ENCODE measurements at places on chromosomes 1 and 21.

- no peak for DNase-seq
Observed at GRCh38 chr1:22778862-22779520, 68.4 kb downstream of the EPHB2 start.

DNA sequence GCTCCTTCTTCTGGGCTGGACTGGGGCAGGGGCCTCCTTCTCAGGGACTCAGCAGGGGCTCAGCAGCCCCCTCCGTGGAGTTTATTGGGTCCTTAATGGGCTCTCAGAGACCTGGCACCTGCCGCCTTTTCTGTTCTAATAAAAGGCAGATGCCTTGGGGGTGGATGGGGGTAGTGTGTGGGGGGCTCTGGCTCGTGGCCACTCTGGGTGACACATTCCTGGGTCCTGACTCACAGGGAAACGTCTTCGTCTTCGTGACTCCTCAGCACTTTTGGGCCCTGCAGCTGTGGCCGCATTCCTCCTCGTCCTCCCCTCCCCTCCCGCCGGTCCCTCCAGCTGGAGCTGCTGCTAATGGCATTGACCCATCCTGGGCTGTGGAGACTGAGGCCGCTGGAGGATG, 107.8 kb upstream of the WNT4 start:
- DNase-seq, result no peak

GRCh38 chr1:226401355-226402303, 6.3 kb downstream of the PARP1 start:
- no peak for DNase-seq

DNA sequence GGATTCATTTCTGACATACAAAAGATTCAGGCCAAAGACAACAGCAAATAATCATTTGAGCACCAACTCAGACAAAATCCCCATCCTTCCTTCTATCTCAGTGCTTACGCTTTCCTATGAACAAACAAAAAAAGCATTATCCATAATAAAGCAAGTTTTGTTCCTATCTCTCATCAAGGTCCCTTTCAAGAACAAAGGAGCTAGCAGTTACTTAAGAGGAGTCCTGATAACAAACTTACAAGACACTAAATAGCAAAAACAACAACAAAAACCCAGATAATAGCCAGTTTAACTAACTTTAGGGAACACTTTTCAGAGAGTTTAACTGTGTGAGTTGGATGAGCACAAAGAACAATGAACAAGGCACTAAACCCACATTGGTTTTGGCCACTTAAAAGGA, 10.5 kb downstream of the EVI5 start:
- no peak for DNase-seq

DNA sequence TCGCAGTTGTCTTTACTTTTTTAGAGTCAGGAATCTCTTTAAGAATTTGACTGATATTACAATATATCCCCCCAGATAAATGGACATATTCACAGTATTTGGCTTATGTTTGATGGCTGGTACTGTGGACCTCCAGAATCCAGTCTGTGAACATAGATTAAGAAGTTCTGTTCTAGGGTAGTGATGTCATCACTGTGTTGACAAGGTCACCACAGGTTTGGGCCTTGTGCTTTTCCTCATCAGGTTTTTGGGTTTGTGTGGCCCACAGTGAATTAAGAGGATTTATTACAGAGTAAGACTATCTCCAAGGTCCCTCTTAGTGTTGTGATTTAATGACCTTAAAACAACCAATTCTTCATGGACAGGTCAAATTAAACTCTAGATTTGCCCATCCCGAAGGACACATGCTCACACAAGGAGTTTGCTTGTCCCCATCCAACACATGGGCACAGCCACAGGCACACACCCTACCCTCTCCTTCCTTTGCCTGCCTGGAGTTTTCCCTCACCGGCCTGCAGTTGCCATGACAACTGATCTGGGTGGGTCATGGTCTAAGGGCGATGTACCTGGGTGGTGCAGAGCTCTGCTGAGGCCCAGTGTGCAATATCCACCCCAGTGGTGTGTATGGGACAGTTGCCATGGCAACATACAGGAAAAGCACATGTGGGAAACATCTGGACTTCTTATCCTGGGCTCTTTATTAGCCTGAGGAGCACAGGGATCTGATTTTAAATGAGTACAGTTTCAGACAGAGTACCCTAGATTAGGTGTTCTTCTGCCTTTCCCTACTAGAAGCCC, 98.6 kb downstream of the NAV1 start:
- no peak for DNase-seq

DNA sequence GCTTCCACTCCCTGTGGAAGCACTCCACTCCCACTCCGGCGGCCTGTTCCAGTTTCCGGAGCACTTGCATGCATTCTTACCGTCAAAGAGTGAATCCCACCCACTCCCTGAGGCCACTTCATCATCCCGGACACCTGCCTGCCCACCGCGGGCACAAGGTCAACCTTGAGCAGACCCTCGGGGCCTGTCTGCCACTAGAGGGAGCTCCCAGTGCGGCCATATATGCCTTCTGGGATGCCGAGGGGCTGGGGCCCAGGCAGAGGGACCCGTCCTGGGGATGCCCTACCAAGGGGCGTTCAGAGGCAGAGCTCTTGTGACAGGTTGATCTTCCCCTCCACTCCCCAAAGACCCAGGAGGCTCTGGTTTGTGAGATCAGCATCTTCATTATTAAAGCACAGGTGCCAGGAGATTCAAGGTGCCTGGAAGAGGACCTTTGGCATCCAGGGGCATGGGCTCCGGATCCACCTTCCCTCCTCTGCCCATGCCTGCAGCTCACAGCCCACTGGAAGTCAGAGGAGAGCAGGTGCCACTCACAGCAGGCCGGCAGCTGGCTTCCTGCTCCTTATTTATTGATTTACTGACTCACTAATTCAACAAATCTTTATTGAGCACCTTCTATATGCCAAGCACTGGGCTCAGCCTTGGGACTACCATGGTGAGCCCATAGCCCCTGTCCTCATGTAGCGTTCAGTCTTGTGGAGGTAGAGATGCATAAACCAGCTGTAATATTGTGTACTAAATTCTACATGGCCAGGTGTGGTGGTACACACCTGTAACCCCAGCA, 47.3 kb downstream of the UBIAD1 start:
- DNase-seq, result no peak

GRCh38 chr1:27284425-27285273, 37.3 kb upstream of the TMEM222 start:
- peak; percentile 91 for DNase-seq

DNA sequence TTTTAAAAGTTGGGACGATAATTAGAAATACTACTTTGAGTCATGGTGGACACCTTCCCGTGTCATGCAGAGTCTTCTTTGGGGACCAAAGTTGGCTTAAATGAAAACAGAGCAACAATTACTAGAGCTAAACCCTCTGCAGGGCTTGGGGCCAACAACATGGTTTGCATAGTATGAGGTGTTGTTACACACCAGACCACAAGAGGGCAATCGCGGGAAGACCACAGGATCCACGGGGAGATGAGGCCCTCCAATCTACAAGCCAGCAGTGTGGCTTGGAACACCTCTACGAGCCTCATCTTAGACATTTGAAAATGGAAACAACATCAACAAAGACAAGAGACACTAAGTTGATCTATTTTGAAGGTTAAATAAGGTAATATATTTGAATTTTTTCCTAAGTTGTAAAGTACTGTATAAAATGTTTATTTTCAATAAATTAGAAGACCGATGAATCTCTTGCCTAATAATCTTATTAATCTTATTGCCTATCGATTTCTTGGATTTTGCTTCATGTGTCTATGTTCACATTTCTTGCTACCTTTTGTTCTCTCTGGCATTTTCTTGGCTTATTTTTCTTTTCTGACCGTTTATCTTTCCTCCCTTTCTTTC, 8.2 kb upstream of the SMCP start:
- peak; percentile 75 for DNase-seq

DNA sequence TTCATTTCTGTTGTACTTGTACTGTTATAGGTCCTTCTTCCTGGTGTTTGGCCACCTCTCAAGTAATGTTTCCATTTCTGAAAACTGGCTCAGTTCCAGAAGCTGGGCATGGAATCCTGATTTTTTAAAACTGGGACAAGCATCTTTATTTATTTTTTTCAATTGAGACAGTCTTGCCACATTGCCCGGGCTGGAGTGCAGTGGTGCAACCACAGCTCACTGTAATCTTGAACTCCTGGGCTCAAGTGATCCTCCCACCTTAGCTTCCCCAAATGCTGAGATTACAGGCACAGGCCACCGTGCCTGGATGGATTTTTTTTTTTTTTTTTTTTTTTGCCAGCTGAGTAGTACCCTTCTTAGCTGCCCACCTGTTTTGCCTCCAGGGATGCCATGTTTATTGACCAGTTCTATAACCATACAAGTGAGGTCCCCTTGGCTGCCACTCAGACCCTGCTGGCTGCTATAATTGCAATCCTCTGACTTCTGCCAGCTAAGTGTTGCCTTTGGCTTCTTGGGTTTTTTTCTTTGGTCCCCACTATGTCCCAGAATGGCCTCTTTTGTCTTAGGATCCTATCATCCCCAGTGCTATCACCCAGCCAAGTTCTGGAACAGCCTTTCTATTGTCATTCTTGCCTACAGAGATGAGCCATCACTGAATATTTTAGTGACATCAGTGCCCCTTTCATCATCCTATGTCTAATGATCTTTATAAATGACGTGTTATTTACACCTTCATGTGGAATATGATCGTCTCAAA, 3.9 kb upstream of the DIP2A start:
- no peak for DNase-seq

DNA sequence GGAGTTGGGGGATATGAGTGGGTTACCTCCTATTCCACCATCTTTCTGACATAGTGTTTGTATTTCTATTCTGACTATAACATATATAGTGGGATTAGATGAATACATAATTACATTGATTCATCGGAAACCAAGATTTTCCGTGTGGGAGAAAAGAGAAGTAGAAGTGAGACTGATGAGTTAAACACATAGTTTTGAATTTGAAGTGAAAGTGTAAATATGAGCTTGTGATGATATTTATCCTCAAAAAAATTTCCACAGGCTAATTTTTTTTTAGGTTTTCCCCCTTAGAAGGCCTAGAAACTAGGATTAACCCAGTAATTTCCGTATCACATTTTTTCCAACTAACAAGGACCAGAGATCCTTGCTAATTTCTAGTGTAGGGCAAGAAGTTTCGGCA, 6.9 kb downstream of the CD1B start:
- DNase-seq, result no peak

DNA sequence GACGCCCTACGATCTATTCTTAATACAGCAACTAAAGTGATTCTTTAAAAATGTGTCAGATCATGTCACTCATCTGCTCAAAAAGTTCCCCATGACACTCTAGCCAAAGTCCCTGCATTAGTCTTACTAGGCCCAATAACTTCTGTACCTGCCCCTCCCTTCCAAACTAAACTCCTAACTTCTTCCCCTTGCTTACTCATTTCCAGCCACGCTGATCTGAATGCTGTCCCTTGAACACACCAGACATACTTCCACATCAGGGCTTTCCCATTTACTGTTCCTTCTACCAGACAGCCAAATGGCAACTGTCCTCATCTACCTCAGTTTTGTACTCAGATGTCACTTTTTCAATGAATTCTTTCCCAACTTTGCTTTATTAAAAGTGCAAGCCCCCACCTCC, 1.2 kb downstream of the PPT1 start:
- DNase-seq, result no peak

DNA sequence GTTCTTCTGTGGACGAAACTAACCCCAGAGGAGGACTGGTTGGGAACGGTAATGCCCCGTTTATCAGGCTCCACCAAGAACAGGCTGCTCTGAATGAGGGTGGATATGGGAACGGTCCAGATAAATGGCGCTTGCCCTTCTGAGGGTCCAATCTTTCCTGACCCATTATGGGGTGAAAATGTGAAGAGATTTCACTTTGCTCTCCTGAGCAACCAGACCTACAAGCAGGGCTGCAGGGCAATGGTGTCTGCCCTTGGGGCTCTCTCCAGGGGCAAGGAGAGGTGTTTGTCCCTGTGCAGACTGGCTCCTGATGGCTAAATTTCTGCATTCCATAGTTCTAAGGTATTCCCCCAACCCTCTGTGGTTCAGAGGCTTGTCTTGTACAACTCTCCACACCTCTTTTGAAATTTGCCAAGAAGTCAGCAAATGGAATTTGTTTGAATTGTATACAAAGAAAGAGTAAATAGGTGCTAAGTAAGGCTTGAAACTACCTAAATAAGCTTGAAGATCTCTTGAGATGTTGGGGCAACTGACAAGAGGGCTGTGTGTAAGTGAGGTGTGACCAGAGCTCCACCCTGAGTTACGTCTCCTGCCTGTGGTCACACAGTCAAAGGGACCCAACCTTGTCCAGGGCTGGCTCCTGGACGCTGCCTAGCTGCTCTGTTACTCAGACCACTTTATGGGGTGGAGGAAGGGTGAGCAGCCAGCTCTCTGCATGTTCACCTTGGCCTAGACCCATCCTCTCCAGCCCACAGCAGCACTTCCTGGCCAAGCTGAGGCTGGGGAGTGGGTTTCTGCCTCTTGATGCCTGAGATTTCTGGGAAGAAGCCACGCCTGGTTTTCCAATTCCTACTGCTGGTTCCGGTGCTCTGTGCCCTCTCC, 24.8 kb downstream of the SLC2A1 start:
- no peak for DNase-seq

DNA sequence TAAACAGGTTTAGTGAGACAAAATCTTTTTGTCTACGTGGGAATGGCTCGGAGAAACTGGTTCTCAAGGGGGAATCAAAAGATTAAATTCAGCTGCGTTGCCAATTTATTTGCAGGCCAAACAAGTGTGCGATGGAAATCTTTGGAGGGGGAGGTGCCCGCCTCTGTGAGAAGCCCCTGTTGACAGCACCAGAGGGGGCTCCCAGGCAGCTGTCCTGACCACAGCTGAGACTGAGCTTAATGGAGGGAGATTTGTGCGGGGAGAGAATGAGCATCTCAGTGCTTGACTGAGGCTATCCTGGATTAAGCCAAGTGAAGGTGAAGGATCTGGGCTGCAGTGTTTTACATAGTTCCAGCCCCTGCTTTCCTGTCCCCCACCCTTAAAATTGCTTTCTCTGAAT, 169.7 kb downstream of the ATG4C start:
- DNase-seq, result no peak

GRCh38 chr1:212951126-212951946, 995 bp downstream of the VASH2 start:
- DNase-seq, result no peak

DNA sequence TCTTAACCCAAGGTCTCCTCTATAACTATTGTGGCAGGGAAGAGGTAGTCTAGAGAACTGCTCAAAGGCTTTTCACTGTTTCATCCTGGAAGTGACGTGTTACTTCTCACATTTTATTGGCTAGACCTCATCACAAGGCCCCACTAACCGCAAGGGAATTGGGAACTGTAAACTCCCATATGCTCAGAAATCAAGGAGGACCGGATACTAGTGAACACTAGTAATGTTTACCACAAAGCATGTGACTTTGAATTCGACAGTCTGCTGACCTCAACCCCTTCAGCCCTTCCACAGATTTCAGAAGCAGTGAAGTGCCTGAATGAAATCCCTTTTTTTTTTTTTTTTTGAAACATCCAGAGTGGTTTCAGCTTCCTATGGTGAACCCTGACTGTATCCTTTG, 3.4 kb upstream of the EEIG2 start:
- DNase-seq, result no peak
